ENCODE measurements at places on chromosomes 7 and 10.

- no peak for DNase-seq
Observed at GRCh38 chr7:56121440-56121839, 5.2 kb upstream of the NUPR2 start.

DNA sequence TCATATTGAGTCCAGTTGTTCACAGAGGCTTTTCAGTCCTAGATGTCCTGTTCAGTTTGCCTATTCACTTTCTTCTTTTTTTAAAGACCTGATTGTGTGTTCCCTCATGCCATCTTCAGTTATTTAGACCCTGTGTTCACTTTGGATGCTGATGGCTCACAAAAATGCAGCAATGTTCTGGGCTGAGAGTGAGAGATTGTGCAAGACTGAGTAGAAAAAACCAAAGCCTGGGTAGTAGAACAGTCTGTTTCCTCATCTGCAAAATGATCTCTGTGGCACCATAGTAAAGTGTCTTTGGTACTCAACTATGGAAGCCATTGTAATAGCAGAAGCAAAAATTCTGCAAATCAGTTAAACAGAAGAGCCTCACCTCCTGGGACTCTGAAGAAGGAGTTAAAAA, 43.2 kb downstream of the AKR1B1 start:
- DNase-seq, result no peak

GRCh38 chr10:29392376-29393021, 103.6 kb downstream of the LYZL1 start:
- DNase-seq, result no peak

DNA sequence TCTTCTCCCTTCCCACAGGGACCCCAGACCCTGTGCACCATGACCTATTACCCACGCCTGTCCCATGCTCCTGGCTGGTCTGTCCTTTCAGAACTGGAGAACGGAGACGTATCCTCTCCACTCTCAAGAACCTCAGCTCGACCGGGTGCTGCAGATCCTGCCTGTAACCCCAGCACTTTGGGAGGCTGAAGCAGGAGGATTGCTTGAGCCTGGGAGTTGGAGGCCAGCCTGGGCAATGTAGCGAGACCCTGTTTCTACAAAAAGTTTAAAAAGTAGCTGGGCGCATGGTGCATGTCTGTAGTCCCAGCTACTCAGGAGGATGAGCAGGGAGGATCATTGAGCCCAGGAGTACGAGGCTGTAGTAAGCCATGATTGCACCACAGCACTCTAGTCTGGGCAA, 37.2 kb upstream of the MYL10 start:
- DNase-seq, result no peak

DNA sequence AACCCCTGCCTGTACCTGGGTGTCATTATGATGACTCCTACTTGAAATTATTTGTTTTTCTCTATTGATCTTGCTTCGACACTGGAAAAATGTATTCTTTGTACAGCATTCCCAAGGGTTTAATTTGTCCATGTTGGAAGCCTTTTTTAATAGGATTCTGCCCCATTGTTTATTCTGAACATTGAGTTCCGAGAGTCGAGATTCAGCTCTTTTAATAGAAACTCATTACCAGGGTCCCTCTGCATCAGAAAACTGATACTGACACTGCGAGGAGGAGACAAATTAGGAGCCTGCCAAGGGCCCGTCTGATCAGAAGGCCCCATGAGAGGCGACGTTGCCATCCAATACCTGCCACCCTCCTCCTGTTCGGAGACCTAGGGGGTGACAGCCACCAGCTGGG, 260.5 kb upstream of the ZMIZ1 start:
- no peak for DNase-seq

DNA sequence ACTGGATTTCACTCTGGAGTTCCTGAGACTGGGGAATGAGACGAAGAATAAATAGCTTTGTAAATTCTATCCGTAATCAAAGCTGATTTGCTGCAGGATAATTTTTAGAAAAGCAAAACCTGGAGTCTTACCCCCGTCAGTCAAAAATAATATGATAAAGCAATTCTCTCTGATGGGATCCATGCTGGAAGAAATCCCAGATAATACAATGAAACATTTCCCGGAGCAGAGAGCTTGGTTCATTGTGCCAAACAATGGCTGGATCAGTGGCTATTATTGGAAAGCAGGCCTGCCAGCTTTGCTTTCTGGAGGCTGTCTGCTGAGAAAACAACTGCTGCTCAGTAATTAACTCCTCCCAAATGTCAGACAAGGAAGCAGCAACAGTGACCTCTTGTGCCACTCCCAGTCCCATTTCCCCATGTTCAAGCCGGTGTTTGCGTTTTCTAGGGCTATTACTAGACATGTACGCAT, 609.4 kb upstream of the PCDH15 start:
- DNase-seq, result no peak

DNA sequence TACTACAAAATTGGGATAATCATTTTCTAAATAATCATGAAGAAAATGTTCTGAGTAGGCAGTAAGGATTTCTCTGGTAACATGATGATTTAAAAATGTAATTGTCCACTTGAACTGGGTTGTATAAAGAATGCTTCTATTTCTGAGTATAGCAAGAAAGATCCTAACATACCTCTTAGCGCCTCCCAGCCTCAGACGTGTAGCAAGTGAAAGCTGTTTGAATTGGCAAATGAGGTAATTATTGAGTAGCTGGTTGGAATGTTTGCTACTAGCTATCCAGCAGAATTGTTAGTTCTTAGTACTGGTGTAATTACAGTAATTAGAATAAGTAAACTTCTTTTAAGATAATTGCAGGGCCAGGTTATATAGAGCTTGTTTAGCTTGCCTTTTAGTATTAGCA, 47.9 kb downstream of the SEPTIN7 start:
- DNase-seq, result no peak

DNA sequence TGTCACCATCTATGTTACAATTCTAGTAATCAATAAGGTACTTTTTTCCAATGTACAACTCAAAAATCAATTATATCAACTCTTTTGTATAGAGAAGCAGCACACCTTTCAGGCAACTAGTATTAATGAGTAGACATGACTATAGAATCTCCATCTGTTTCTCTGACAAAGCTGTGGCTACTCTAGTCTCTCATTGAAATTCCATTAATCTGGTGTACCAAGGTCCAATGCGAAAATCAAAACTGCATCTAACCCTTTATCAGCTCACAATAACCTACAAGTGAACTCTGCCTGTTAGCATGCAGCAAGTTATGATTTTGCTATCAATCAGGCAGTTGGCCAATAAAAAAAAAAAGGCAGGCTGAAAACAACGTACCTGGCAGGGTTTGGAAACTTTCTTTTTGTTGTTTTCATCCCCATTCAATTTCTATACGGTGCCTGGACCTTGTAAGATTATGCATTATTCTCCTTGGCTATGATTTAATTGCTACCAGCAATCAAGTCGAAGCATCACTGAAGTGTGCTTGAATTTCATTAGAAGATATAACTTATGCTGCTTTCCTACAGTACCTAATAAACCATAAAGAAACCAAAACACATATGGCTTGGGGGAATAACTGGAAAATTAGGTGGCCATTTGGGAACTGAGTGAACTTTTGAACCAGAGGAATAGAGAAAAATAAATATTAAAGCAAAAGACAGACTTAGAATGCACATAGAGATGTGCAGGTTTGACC, 23.2 kb downstream of the SKAP2 start:
- DNase-seq, result no peak

DNA sequence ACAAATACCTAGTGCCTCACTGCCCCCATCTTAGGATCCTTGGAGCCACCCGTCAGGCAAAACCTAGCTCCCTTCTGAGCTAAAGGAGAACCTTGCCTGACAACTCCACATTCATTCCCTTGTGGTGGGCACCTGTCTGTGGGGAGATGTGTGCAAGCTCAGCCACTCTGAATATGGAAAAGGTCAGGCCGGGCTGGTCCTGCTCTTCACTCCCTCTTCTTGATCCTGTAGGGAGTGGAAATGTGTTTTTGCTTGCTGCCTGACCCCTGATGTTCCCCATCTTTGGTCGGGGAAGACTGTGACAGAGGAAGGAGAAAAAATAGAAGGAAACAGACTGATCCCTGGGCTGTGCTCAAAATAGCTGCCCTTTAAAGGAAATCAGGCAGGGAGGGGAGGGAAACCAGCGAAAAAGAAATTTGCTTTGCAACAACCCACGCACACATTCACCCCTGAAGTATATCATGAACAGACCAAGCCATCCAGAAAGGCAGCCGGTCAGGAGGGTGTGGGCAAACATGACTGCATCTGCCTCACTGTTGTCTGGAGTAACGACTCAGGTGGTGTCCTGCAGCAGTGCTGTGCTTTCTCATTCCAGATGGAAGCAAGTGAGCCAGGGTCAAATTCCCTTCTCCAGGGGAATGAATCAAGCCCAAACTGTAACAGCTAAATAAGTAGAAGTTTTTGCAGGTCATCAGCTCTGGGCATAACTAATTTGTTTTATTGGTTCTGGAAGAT, 74.0 kb downstream of the SCRN1 start:
- no peak for DNase-seq

DNA sequence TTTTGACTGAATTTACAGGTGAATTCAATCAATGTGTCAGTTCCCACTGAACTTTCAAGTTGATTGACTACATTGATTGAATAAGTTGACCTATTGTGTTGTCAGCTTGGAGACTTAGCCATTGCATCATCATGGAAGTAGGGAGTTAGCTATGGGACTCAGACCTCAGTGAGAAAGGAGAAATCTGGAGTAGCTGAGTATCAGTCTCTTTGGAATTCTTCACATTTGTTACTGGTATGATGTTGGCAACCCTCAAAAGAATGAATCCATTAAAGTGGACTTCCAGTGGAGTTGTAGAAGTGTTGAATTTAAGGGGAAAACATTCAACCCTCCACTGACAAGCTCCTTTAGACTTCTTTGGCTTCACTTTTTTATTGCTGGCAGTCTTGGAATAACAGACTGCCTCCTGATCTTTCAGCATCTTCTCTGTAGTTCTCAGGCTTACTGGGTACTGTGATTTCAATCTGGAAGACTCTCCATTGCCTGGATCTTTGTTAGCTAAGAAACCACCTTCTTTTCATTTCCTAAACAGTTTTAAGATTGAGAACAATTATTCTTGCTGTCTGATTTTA, 160.3 kb upstream of the NRP1 start:
- DNase-seq, result no peak

GRCh38 chr7:67856046-67856445, 859.4 kb downstream of the TYW1 start:
- no peak for DNase-seq

GRCh38 chr10:12481924-12482323, 132.6 kb downstream of the CAMK1D start:
- no peak for DNase-seq

- no peak for DNase-seq
Observed at GRCh38 chr10:6310977-6311376, 108.2 kb downstream of the PFKFB3 start.

- no peak for DNase-seq
Observed at GRCh38 chr7:30549931-30550493, 44.7 kb upstream of the GARS1 start.

GRCh38 chr10:124562425-124563060, 100.9 kb downstream of the LHPP start:
- DNase-seq, result no peak

GRCh38 chr10:23556727-23557440, 118.0 kb downstream of the OTUD1 start:
- no peak for DNase-seq

GRCh38 chr10:129759214-129760002, 204.7 kb downstream of the EBF3 start:
- no peak for DNase-seq

- no peak for DNase-seq
Observed at GRCh38 chr10:132271458-132272230, 36.1 kb downstream of the STK32C start.

DNA sequence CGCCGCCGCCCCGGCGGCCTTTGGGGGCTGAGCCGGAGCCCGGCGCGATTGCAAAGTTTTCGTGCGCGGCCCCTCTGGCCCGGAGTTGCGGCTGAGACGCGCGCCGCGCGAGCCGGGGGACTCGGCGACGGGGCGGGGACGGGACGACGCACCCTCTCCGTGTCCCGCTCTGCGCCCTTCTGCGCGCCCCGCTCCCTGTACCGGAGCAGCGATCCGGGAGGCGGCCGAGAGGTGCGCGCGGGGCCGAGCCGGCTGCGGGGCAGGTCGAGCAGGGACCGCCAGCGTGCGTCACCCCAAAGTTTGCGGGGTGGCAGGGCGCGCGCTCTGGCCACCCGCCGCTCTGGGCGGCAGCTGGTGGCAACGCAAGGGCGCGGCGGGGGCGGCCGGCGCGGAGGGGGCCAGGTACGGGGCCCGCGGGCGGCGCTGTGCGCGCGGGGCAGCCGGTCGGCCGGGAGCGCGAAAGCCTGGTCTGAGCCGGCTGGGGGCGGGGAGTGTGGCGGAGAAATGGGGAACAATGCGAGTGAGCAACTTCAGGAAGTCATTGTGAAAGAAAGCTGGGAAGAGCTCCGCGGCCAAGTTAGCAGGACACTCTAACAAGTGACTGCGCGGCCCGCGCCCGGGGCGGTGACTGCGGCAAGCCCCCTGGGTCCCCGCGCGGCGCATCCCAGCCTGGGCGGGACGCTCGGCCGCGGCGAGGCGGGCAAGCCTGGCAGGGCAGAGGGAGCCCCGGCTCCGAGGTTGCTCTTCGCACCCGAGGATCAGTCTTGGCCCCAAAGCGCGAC, at the start of gene IKZF1:
IKZF1 (plus strand) TSS at position 588 of the 782 bp plus-strand sequence. CDS start 14,346 bp downstream, outside the sequence.
- peak; percentile 31 for DNase-seq

GRCh38 chr10:44307691-44308090, 77.2 kb downstream of the CXCL12 start:
- no peak for DNase-seq

DNA sequence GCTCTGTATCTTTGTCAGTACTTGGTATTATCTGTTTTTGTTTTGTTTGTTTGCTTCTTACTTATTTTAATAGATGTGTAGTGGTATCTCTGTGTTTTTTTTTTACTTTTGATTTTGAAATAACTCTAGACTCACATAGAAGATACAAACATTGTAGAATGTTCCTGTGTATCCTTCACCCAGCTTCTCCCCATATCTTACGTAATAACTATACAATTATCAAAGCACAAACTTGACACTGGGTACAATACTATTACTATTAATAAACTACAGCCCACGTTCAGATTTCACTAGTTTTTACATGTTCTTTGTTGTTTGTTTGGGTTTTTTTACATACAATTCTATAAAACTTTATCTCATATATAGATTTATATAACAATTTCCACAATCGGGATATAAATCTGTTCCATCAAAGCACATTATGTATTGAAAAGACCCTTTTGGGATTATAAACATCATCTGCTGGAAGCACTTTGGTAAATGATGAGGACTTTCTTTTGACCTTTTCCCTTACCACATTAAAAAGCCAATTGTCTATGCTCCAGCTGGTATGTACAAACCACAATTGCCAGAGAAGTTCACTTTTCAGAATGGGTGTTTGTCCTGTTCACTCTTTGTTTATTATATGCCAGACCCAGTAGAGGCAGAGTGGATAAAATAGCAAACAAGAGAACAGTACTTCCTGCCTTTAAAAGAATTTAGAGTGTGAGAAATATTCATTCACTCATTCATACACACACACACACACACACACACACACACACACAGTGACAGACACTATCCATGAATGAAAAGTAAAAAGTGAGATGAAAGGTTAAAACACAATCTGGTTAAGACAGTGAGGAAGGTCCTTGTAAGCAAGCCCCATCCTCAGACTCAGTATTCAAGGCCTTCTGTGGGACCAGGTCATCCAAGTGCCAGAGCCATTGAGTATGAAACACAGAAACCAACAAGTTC, 113.0 kb downstream of the SGMS1 start:
- no peak for DNase-seq

Measured in T follicular helper cell (primary cell).